SJSA1 (cell line): ENCODE measurements at places on chromosomes 4 and X. TPM values are rescaled to one million over a fixed set of nuclear protein-coding genes. Genes with fewer than 3 reads are reported as not detected.

Gene NOX1
- not detected in 2 replicates for total RNA-seq

Gene MAGEA3
- 0.34 TPM in 1 of 2 replicates, not detected in the other for total RNA-seq

Gene PAQR3
- total RNA-seq, result 36.2 and 37.2 TPM in 2 replicates

Gene LAGE3
- total RNA-seq, result 42.5 and 47.7 TPM in 2 replicates

Gene MAGEB1
- total RNA-seq, result not detected in 2 replicates

Gene POU4F2
- not detected in 2 replicates for total RNA-seq

Gene IGSF1
- not detected in 2 replicates for total RNA-seq

Gene CAPN6
- 0.05 TPM in 1 of 2 replicates, not detected in the other for total RNA-seq

Gene EPGN
- total RNA-seq, result 0.18 TPM in 1 of 2 replicates, not detected in the other

GRCh38 chr4:956531-957230, 16.7 kb downstream of the DGKQ start:
- no peaks in the 10 kb centered on the region for H3K36me3 ChIP-seq
- H3K27ac ChIP-seq, result no peak overlapping the region
- H3K4me3 ChIP-seq, result no peak overlapping the region
- H3K4me1 ChIP-seq, result no peaks in the 10 kb centered on the region
- DNase-seq, result no peak

- no peaks in the 10 kb centered on the region for H3K36me3 ChIP-seq
- H3K4me1 ChIP-seq, result no peaks in the 10 kb centered on the region
- H3K27ac ChIP-seq, result no peak overlapping the region
- H3K4me3 ChIP-seq, result no peak overlapping the region
- H3K27me3 ChIP-seq, result no peaks in the 10 kb centered on the region
Measured at GRCh38 chrX:43878906-43879526, 3.2 kb downstream of the MAOB start.

- H3K27ac ChIP-seq, result no peak overlapping the region; the same call in 1 of the 2 replicates
- H3K36me3 ChIP-seq, result no peaks in the 10 kb centered on the region
- H3K4me1 ChIP-seq, result peaks cover 71% of the 10 kb centered on the region
Measured at GRCh38 chr4:108350332-108350731, 181.6 kb upstream of the LEF1 start.

- no peak for DNase-seq
- no peaks in the 10 kb centered on the region for H3K36me3 ChIP-seq
- no peaks in the 10 kb centered on the region for H3K4me1 ChIP-seq
- peaks cover 22% of the 10 kb centered on the region for H3K27me3 ChIP-seq
Measured at GRCh38 chr4:30720661-30721184, 554 bp downstream of the PCDH7 start.

- H3K4me3 ChIP-seq, result no peak overlapping the region
- no peak for DNase-seq
- H3K27me3 ChIP-seq, result no peaks in the 10 kb centered on the region
- no peaks in the 10 kb centered on the region for H3K36me3 ChIP-seq
Measured at GRCh38 chr4:113008135-113008534, 41.3 kb upstream of the ANK2 start.

DNA sequence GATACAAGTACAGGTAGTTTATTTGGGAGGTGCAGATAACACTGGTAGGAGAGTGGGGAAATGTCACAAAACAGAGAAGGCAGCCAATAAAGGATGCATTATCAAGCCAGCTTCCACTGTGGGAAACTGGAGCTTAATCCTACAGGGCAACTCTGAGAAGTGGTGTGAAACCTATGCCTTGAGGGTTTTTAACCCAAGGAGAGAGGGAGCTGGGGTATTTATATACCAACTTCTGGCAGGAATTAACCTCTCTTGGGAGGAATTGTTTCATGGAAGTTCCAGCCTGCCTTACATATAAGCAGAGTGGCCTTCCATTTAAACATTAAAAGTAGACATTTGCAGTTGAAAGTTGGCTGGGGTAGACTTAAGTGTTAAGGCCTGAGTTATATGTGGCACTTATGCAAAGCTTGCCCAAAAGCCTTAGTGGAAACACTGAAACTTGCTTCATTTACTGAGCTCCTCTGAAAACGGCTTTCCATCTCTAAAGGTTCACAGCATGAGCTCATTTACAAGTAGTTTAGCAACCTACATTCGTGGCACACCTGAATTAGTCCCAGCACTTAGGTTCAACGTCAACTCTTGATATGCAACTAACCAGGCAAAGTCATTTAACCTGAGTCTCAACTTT, 19.2 kb downstream of the MAGEB17 start:
- no peaks in the 10 kb centered on the region for H3K27me3 ChIP-seq
- no peak for DNase-seq
- peaks cover 42% of the 10 kb centered on the region for H3K4me1 ChIP-seq
- no peaks in the 10 kb centered on the region for H3K36me3 ChIP-seq

GRCh38 chrX:456551-457291, 70.0 kb upstream of the PPP2R3B start:
- no peak overlapping the region for H3K27ac ChIP-seq
- H3K4me3 ChIP-seq, result no peak overlapping the region
- no peaks in the 10 kb centered on the region for H3K4me1 ChIP-seq
- DNase-seq, result no peak
- H3K27me3 ChIP-seq, result no peaks in the 10 kb centered on the region

GRCh38 chr4:17033025-17033767, 134.8 kb upstream of the LDB2 start:
- no peak overlapping the region for H3K27ac ChIP-seq
- H3K4me1 ChIP-seq, result peaks cover 33% of the 10 kb centered on the region
- H3K4me3 ChIP-seq, result no peak overlapping the region
- no peaks in the 10 kb centered on the region for H3K27me3 ChIP-seq
- no peaks in the 10 kb centered on the region for H3K36me3 ChIP-seq

GRCh38 chr4:148258535-148258934, 183.7 kb downstream of the NR3C2 start:
- H3K36me3 ChIP-seq, result no peaks in the 10 kb centered on the region
- no peaks in the 10 kb centered on the region; the same call in 1 of the 2 replicates for H3K27me3 ChIP-seq
- H3K27ac ChIP-seq, result no peak overlapping the region

DNA sequence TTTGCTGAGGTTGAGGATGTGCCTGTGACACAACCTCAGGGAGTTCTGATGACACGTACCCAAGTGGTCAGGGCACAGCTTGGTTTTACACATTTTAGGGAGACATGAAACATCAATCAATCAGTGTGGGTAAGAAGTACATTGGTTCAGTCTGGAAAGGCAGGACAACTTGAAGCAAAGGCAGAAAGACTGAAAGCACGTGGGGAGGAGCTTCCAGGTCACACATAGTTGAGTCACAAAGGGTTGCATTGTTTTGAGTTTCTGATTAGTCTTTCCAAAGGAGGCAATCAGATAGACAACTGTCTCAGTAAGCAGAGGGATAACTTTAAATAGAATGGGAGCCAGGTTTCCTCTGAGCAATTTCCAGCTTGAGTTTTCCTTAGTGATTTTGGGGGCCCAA, 1910.0 kb upstream of the AGA start:
- no peaks in the 10 kb centered on the region for H3K4me1 ChIP-seq
- H3K27me3 ChIP-seq, result no peaks in the 10 kb centered on the region
- no peaks in the 10 kb centered on the region for H3K36me3 ChIP-seq
- no peak for DNase-seq
- H3K27ac ChIP-seq, result no peak overlapping the region

DNA sequence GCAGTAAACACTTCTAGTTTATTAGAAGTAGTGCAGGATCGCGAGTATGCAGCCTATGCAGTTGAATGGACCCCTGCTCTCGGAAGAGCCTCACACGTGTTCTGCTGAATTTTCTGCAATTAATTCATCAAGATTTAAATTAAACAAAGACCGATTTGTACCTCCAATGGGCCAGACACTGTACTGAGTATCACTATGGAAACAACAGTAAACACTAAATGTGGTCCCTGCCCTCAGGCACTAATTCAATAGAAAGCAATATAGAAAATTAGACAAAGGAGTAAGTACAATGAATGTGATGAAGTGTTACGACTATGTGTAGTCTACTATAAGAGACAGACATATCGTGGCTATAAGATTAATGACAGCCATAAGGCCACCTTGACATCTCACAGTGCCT, 740.3 kb upstream of the FRG1 start:
- no peak for DNase-seq
- H3K27ac ChIP-seq, result no peak overlapping the region
- H3K36me3 ChIP-seq, result no peaks in the 10 kb centered on the region
- H3K4me1 ChIP-seq, result no peaks in the 10 kb centered on the region
- H3K27me3 ChIP-seq, result no peaks in the 10 kb centered on the region

- no peaks in the 10 kb centered on the region for H3K36me3 ChIP-seq
- no peaks in the 10 kb centered on the region for H3K27me3 ChIP-seq
- no peak overlapping the region for H3K4me3 ChIP-seq
Measured at GRCh38 chrX:112457788-112458187, 221.9 kb downstream of the LHFPL1 start.

DNA sequence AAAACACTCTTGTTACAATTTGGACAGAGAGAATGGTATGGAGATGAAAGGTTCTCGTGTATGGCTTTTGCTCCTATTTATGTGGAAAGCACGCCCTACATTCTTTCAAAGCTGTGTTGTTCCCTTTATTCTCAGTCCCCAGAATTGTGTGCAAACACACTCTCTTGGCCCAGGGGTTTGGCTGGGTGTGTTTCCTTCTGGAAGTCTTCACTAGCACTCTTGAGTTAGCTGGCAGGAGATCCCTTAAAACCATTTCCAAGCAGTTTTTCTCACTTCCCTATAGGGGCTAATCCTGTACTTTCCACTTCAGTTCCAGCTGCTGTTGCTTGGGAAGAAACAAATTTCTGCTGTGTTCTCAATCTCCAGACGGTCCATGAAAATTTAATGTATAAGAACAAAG, 35.1 kb downstream of the FHL1 start:
- H3K4me1 ChIP-seq, result peaks cover 12% of the 10 kb centered on the region
- H3K4me3 ChIP-seq, result no peak overlapping the region
- H3K36me3 ChIP-seq, result no peaks in the 10 kb centered on the region
- H3K27ac ChIP-seq, result no peak overlapping the region

DNA sequence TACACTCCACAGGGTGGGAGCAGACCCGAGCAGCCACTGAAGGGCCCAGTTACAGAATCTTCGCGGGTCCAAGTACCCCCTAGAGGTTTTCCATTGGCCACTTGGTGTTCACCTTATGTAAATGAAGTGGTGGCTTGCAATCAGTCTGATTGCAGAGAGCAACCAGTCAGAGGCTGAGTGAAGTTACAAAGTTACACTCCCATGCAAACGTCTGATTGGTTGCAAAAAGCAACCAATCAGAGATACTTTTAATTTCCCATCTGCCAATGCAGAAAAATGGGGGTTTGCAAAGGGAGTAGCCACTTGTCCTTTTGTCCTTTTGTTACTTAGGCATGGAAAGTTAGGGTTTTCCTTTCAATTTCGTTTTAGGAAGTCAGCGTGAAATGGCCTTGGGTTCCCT, 27.0 kb upstream of the NKAP start:
- no peak overlapping the region for H3K4me3 ChIP-seq
- no peaks in the 10 kb centered on the region for H3K27me3 ChIP-seq
- no peak overlapping the region for H3K27ac ChIP-seq
- H3K4me1 ChIP-seq, result no peaks in the 10 kb centered on the region
- no peaks in the 10 kb centered on the region for H3K36me3 ChIP-seq

- no peak for DNase-seq
- H3K27ac ChIP-seq, result no peak overlapping the region
- no peaks in the 10 kb centered on the region for H3K36me3 ChIP-seq
- no peaks in the 10 kb centered on the region for H3K4me1 ChIP-seq
Measured at GRCh38 chr4:1361431-1361830, 14.4 kb downstream of the UVSSA start.

GRCh38 chr4:8556341-8557150, 23.6 kb upstream of the GPR78 start:
- DNase-seq, result peak; percentile 85
- no peak overlapping the region for H3K4me3 ChIP-seq
- H3K27ac ChIP-seq, result peak overlapping the region; percentile 82
- no peaks in the 10 kb centered on the region for H3K36me3 ChIP-seq
- no peaks in the 10 kb centered on the region for H3K27me3 ChIP-seq

DNA sequence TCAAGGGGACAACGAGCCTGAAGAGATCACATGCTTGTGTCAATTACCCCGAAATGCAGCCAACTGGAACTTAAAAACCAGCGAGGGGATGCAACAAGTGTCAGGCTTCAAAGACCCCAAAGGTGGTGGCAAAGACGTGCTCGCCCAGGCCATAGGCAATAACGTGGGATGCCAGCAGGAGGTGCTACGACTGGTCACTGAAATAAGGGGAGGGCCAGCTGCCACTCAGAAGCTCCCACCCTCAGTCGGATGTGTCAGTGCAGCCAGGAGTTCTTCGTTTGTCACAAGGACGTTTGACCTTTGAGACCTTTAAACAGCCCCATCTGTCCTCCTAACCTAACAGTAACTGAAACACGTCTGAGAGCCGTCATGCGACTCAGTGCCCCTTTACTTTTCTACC, 556.8 kb upstream of the PCDH10 start:
- no peaks in the 10 kb centered on the region for H3K27me3 ChIP-seq
- no peak overlapping the region for H3K27ac ChIP-seq
- H3K4me1 ChIP-seq, result no peaks in the 10 kb centered on the region
- no peak overlapping the region for H3K4me3 ChIP-seq
- no peak for DNase-seq

DNA sequence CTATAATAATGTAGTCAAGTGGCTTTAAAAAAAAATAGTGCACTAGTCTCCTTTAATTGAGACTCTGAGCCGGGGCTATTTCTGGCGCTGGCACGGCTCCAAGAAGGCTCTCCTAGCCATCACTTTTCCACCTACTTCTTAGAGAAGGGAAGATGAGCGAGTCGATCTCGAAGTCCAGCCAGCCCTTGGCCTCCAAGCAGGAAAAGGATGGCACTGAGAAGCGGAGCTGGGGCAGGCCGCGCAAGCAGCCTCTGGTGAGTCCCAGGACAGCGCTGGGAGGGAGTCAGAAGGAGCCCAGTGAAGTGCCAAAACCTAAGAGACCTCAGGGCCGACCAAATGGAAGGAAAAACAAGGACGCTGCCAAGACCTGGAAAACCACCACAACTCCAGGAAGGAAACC, 531.9 kb downstream of the MAGEB5 start:
- H3K27me3 ChIP-seq, result no peaks in the 10 kb centered on the region
- H3K4me3 ChIP-seq, result no peak overlapping the region
- no peaks in the 10 kb centered on the region for H3K4me1 ChIP-seq
- no peak overlapping the region for H3K27ac ChIP-seq
- no peaks in the 10 kb centered on the region for H3K36me3 ChIP-seq
- DNase-seq, result no peak

DNA sequence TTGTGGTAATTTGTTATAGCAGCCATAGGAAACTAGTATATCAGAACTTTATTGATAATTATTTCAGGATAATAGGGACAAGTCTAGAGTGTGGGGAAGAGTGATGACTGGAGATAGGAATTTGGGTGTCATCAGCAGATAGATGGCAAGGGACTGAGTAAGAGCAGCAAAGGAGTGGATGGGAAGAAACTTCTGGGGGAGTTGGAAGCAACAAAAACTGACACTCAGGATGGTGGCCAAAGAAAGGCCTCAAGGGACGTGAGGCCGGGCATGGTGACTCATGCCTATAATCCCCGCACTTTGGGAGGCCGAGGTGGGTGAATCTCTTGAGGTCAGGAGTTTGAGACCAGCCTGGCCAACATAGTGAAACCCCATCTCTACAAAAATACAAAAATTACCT, 9.1 kb upstream of the SLC25A5 start:
- no peak for DNase-seq
- H3K27me3 ChIP-seq, result no peaks in the 10 kb centered on the region
- no peak overlapping the region for H3K27ac ChIP-seq
- no peaks in the 10 kb centered on the region for H3K36me3 ChIP-seq
- H3K4me1 ChIP-seq, result no peaks in the 10 kb centered on the region
- no peak overlapping the region for H3K4me3 ChIP-seq
